Body of pancreas (tissue), 4 donors: ENCODE measurements at places on chromosomes 1 and 21. TPM values are rescaled to one million over a fixed set of nuclear protein-coding genes. Genes with fewer than 3 reads are reported as not detected.

GRCh38 chr1:116128664-116129063, 17.5 kb downstream of the MAB21L3 start:
- H3K36me3 ChIP-seq: no peaks in the 10 kb centered on the region
- no peaks in the 10 kb centered on the region for H3K4me1 ChIP-seq
- H3K27me3 ChIP-seq: no peaks in the 10 kb centered on the region

GRCh38 chr1:45994423-45994822, 138.0 kb downstream of the PIK3R3 start:
- H3K4me1 ChIP-seq: no peaks in the 10 kb centered on the region
- DNase-seq: no peak
- no peak overlapping the region for H3K27ac ChIP-seq
- H3K4me3 ChIP-seq: no peak overlapping the region

GRCh38 chr1:96060621-96061020, 661.0 kb upstream of the PTBP2 start:
- H3K27ac ChIP-seq: no peak overlapping the region
- no peaks in the 10 kb centered on the region for H3K36me3 ChIP-seq
- no peaks in the 10 kb centered on the region for H3K4me1 ChIP-seq
- no peak for DNase-seq
- H3K4me3 ChIP-seq: no peak overlapping the region
- H3K27me3 ChIP-seq: no peaks in the 10 kb centered on the region

GRCh38 chr1:147647796-147648633, 22.3 kb downstream of the ACP6 start:
- H3K27ac ChIP-seq: no peak overlapping the region
- no peak for DNase-seq
- H3K36me3 ChIP-seq: peaks cover 9% of the 10 kb centered on the region
- H3K4me3 ChIP-seq: no peak overlapping the region
- H3K4me1 ChIP-seq: no peaks in the 10 kb centered on the region

- no peak overlapping the region for H3K4me3 ChIP-seq
- H3K27me3 ChIP-seq: no peaks in the 10 kb centered on the region
- no peaks in the 10 kb centered on the region for H3K36me3 ChIP-seq
- DNase-seq: no peak
Observed at GRCh38 chr1:206505702-206506355, 1.5 kb upstream of the RASSF5 start.

Gene TENT5C
- total RNA-seq: 39.7 TPM
